ENCODE measurements at places on chromosomes 5 and 9.

- no peak for DNase-seq
Observed at GRCh38 chr9:135618866-135619598, 20.3 kb downstream of the GLT6D1 start.

GRCh38 chr5:53378590-53379247 lies 101.7 kb upstream of the FST start:
- no peak for DNase-seq

- no peak for DNase-seq
Observed at GRCh38 chr5:51997949-51998348, 614.7 kb downstream of the ISL1 start.

- no peak for DNase-seq
Observed at GRCh38 chr5:40549616-40550015, 130.1 kb upstream of the PTGER4 start.

DNA sequence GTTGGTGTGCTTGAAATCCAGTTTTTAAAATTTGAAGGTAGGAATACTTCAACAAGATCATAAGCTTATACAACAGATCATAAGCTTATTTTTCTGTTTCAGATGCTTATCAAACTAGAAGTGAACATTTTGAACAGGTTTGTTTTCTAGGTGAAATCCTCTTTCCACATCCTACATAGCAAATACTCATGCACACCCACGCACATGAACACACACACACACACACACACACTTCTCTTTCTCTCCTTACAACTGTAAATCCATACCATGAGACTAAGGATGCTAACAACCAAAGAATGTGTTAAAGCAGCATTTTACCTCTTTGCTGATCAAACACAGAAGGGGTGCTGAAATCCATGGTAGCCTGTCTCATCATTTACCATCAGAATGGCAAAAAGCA lies 592 bp downstream of the ANKRD55 start:
- no peak for DNase-seq

GRCh38 chr9:70747261-70747718 lies 332.8 kb upstream of the KLF9 start:
- no peak for DNase-seq

- no peak for DNase-seq
Observed at GRCh38 chr5:57696389-57696769, 213.8 kb upstream of the ACTBL2 start.

- DNase-seq: no peak
Observed at GRCh38 chr5:160573318-160573717, 151.7 kb downstream of the PTTG1 start.

DNA sequence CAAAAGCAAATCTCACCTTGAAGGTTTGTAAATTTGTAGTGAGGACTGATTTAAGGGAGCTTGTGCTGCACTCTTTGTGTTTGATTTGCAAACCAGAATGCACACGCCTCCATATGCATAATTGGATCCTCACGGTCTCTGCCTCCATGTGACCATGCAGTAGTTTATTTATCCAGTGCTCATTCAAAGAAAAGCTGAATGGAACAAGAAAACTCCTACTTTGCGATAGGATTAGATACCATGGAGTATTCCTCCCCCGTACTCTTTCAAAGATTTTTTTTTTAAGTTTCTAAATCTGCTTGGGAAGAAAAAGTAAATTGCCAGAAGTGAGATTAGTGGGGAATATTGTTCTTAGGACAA lies 290.4 kb upstream of the TUT7 start:
- DNase-seq: no peak

GRCh38 chr9:69097923-69098593 lies 62.5 kb downstream of the FXN start:
- no peak for DNase-seq

- no peak for DNase-seq
Observed at GRCh38 chr9:137757613-137758029, 120.0 kb upstream of the CACNA1B start.

GRCh38 chr5:65098393-65098792 lies 329.7 kb downstream of the CWC27 start:
- no peak for DNase-seq

DNA sequence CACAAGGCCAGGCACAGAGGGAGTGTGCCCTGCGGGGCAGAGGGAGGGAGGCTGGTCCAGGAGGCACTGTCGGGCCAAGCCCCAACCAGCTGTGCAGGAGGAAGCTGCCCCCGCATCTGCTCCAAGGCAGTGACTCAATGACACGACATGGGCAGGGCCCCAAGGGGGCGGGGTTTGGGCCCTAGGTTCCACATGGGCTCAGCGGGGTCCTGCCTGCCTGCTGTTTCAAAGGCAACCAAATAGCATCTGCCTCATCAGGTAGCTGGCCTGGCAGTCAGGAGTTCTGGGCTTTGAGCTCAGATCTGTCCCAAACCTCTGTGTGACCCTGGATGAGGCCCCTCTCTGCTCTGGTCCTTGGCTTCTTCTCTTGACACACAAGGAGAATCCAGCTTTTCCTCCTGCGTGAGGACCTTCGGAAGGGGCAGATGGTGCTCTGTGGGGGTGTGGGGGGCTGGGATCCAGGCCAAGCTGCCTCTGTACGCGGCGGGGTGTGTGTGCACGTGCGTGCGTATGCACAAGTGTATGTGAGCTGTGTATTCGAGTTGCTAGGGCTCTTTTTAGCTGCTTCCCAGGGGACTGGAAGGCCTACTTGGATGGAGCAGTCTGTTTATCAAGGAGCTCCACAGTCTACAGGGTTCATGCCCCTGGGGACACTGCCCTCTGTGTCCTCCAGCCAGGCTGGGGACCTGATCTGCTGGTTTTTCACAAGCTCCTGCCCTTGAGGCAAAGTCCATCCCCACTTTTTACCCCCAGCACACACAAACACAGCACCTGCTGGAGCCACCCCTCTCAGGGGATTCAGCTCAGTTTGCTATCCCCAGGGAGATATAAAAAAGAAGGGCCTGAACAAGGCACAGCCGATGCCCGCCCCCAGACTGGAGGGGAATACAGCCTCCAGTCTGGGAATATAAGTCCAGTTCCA lies 138.9 kb downstream of the RGS3 start:
- no peak for DNase-seq

Data from AML-193 (cell line).